Fibroblast of skin of left quadriceps (primary cell): ENCODE measurements at places on chromosomes 6 and 20.

GRCh38 chr20:5211803-5212714 lies 85.3 kb downstream of the CDS2 start:
- DNase-seq, result no peak

DNA sequence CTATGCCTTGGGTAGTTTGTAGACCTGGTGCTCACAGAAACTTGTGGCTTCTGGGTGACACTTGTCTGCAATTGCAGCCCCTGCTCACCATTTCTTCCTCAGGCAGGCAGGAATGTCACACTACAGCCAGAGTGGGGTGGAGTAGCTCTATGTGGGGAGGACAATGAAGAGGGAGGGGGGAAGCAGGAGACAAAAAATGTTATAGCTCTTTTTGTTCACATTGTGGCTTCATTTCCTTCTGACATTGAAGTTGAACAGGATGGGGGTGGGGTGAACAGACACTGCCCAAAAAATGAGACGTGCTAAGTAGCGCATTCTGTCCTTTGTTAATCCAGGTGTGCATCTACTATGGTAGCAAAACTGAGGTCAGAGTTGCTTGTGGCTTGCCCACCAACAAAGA lies at the start of gene THEMIS:
TSS of gene THEMIS (minus strand) at position 124 of the 400 bp plus-strand sequence. CDS start 126 bp downstream, outside the sequence.
- no peak for DNase-seq

- DNase-seq, result no peak
Observed at GRCh38 chr20:23613676-23614075, 8.0 kb upstream of the CST9 start.

GRCh38 chr6:36610956-36611336 lies 16.8 kb downstream of the SRSF3 start:
- no peak for DNase-seq

- DNase-seq, result no peak
Observed at GRCh38 chr6:153126218-153126617, 4.9 kb downstream of the RGS17 start.

DNA sequence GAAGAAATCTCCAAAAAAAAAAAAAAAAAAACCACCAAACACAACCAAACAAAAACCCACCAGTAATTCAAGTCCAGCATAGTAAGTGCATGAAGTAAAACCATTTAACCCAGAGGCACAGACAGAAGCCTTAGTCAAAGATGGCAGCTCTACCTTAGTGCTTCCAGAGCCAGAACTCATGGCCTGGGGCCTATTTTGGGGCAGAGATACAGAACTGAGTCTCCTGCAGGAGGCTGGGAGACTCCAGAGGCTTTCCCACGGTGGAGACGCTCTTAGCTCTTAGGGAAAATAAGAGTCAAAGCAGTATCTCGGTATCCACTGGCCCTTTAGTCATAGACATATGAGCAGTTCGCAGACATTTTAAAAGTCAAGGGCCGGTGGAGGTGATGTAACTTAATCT lies 129.5 kb downstream of the GPX5 start:
- no peak for DNase-seq

GRCh38 chr6:167703347-167703746 lies 123.4 kb upstream of the AFDN start:
- DNase-seq, result no peak

DNA sequence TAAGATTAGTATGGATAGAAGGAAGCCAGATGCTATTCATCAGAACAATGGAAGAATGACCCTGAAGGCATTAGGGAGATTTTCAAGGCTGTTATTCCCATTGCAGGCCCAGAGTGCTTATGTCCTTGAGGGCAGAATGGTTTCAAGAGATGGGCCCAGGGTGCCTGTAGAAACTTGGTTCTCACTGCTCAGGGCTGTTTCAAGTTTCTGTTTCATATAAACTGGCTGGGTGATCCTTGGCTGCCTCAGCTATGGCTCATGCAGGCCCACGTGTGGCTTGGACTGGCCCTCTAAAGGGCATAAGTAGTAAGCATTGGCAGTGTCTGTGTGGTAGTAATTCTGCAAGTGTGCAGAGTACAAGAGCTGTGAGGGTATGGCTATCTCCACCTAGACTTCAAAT lies 540.9 kb upstream of the MAN1A1 start:
- no peak for DNase-seq

- DNase-seq, result peak; percentile 78
Observed at GRCh38 chr6:56335726-56336125, 88.3 kb upstream of the COL21A1 start.

DNA sequence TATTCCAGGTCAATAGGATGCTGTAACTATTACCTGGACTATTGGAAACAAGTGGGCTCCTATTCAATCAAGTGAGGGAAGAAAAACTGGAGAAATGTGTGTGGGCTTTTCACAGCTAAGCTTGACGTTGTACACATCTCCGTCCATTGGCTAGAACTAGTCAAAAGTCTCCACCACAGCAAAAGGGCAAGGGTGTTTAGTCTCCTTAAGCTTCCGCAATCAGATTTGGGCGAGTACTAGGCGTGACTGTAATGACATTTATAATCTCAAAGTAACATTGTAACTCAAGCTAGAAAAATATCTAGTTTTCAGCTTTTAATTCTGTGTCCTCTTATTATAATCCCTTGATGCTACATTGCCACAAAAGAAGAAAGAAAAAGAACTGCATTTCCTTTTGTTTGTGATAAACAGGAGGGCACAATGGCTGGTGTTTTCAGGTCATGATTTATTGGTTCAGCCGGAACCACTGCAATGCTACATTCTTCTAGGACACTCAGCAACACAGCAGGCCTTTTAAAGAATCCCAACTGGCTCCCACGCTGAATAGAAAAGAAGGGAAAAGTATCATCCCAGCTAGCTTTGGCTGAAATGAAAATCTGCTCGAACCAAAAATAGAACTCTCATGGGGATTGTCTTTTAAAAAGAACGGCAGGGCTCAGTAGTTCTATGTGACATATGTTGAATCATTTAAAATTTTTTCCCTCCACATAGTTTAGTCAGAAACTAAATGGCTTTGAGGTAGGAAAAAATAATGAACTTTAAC lies 387.7 kb downstream of the BTBD3 start:
- no peak for DNase-seq

GRCh38 chr20:15058841-15059240 lies 721.4 kb upstream of the FLRT3 start:
- DNase-seq, result no peak

DNA sequence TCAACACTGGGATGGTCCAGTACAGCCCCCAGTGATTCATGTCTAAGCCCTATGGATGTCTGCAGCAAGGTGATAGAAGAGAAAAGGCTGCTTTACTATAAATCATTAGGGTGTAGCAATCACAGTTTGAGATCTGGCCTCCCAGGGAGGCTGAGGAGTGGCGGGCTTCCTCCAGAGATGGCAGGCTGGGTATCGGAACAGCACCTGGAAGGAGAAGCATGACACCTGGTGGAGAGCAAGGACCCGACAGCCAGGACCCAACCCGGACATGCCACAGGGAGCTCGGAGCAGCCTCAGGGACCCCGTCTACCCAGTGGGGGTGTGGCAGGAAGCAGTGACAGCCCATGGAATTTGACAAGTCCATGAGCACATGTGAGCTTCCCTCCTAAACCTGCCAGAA lies 114.8 kb upstream of the CD93 start:
- DNase-seq, result no peak

DNA sequence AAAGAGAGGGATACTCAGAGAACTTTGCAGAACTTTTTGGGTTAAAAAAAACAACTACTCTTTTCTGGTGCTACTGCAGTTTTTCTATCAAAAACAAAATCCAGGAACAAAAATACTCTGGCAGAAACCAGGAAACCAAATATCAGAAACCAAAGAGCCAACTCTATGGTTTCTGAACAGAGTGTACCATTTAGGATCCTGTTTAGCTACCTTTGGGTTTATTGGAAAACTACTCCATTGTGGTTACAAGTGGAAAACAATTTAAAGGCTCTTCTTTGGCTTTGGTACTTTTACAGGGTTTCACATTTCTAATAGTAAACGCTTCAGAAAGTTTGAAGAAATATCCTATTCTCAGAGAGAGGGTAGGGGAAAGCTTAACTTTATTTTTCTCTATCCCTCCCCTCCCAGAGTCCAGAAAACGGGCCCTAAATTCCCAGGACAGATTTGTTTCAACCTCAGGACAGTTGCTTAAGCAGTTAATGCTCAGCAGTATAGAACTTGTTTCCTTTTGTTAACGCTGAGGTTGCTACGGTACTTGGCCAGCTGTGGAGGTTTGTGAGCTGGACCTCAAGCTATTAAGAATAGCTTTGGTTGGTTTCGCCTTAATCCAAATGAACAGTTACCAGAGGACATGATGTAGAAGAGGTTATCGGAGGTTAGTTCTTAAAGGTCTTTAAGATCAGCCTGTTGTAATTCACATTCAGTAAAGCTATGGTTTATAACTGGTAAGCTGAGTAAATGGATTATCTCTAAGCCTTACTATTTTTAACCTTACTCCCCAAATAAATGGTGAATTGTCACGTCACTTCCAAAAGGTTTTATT lies 47.9 kb downstream of the FOXO3 start:
- DNase-seq, result no peak

DNA sequence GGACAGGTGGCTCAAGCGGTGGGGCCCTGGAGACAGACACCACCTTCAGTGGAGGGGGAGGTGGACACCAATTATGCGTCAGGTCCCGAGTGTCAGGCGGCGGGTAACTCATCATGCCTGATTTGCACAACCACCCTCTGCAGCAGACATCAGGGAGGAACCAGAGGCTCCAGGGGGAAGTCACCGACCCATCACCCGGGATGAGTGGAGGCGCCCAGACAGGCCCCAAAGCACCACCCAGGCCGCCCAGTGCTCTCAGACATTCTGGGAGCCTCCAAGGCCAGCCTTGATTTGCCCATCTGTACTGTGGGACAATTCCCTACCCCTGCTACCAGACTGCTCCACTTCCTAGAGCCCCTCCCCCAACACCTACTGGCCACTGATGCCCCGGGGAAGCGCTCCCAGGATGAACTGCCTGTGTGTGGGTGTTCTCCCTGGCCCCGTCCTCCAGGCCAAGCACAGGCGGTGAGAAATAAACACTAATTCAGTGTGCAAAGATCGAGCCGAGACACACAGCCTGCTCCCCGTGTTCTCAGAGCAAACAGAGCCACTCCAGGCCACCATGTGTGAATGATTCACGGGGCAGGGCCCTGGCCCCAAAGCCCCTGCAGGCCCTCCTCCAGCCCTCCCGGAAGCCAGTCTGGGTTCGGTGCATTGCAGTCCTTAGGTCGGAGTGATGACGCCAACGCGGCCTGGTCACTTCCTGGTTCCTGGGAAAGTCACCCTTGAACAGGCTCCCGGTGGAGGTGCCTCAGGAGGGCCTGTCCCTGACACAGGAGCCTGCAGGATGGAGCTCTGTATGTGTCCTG lies 107.2 kb downstream of the ASXL1 start:
- no peak for DNase-seq

DNA sequence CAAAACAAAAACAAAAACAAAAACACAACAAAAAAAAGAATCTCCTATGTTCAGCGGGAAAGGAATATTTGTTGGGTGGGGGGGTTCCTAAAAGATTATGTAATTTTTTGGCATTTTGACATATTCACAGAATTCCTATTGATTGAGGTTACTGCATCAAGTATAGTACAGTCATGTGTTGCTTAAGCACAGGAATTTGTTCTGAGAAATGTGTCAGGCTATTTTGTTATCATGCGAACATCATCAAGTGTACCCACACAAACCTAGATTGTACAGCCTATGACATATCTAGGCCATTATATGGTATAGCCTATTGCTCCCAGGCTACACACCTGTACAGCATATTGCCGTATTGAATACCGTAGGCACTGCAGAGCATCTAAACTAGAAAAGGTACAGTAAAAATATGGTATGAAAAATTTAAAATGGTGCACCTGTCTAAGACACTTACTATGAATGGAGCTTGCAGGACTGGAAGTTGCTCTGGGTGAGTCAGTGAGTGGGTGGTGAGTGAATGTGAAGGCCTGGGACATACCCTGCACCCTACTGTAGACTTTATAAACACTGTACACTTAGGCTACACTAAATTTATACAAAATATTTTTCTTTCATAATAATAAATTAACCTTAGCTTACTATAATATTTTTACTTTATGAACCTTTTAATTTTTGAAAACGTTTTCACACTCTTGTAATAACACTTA lies 110.6 kb downstream of the CDKAL1 start:
- no peak for DNase-seq

DNA sequence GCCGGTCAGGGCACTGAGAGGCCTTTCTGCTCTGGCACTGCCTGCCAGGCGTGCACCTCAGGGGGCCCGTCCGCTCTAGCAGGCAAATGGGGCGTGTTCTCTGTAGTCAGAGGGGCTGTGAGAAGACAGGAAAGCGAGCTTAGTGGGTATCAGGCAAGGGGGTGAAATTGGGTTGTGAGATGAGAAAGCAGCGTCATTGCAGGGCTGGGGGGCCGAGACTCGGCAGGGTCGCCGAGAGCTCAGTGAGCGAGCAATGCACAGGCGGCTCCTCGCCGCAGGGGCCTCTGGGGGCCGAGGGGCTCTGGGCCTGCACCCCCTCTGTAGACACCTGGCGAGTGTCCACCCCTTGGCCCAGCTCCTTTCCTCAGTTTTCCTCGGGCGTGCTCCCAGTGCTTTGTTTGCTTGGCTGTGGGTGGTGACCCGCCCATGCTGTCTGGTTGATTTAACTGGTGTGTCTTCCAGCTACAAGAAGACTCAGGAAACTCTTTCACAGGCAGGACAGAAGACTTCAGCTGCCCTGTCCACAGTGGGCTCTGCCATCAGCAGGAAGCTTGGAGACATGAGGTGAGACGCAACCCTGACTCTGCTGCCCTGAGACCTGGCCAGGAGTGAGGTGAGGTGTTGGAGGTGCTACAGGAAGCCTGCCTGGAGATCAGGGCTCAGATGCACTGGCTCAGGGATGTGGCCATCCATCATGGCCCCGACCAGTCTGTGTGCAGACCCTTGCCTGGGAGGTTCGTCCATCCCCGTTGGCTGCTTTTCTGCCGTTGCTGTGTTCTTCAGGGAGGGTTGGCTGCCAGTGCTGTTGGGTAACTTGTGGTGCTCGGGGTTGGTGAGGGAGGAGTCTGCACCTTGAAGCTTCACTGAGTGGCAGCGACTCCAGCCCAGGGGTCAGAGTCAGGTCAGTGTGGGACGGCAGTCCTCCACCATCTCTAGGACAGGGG lies 12.4 kb upstream of the DNAJC5 start:
- no peak for DNase-seq

- peak; percentile 39 for DNase-seq
Observed at GRCh38 chr6:5471637-5472398, 210.5 kb downstream of the FARS2 start.

GRCh38 chr6:89853068-89853467 lies 23.4 kb downstream of the CASP8AP2 start:
- no peak for DNase-seq

DNA sequence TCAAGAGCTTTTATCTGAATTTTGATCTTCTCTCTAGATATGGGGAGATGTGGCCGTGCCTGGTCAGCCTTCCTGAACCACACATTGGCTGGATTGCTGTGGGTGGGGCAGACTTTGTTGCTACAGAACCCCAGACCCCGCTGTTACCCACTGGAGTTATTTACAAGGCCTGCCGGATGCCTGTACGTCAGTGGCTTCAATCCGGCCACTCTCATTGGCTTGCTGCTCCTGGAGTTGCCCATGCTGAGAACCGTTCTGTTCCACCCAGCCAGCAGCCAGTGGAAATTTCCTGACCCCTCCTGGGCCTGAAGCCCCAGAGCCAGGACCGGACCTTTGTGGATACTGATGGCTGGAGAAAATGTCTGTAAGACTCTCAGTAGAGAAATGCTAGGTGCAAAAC lies 101.9 kb downstream of the TFAP2C start:
- DNase-seq, result no peak
